SW480 (cell line): ENCODE measurements at places on chromosomes 13 and 19.

GRCh38 chr13:106104281-106104901, 431.1 kb downstream of the EFNB2 start:
- peak; percentile 47 for DNase-seq

DNA sequence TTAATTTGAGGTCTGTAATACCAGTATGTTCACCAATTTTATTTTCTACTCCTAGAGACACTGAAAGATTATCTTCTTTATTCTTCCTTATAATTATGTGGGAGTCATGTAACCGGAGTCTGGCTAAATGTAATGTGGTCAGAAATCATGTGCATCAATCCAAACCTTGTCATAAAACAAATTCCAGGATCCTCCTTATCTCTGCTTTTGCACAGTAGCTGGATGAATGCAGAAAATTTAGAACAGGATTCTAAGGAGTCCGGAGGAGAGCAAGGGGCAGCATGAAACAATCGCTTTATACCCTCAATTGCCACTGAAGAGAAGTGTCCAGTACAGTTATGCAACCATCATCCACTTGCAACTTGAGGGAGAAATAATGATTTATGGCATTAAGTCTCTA, 2674.7 kb upstream of the PCDH20 start:
- DNase-seq, result no peak

DNA sequence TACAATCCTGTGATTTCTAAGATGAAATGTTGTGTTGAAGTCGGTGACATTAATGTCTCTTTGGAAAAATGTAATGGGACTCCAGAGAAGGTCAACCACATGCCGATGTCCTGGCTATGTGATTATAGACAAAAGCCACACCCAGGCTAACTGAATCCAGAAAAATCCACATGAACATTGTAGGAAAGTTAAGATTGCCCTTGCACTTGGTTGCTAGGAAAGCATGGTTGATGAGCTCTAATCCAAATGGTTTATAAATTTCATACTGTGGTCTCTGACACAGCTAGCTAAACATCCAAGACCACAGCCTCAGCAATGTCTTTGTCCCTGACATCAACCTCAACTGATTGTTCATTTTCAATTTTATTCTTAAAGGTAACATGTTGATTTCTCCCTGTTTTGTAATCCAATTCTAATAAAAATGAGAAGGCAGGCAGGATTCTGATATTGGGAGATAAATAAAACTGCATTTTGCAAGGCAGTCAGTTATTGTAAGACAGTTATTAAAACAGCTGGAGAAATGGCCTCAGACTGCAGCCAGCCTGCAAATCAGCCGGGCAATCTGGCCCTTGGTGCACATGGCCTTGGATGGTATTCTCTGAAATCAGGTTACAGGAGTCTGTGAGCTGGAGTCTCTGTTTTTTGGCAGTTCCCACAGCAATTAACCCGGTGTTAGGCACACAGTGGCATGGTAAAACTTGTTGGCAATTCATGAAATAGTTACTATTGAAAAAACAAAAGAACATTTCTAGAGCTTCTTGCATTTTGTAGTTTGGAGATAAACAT, 93.9 kb downstream of the STARD13 start:
- DNase-seq, result no peak

- no peak for DNase-seq
These were observed 674 bp upstream of the FBXL12 start for GRCh38 chr19:9819596-9819909.

DNA sequence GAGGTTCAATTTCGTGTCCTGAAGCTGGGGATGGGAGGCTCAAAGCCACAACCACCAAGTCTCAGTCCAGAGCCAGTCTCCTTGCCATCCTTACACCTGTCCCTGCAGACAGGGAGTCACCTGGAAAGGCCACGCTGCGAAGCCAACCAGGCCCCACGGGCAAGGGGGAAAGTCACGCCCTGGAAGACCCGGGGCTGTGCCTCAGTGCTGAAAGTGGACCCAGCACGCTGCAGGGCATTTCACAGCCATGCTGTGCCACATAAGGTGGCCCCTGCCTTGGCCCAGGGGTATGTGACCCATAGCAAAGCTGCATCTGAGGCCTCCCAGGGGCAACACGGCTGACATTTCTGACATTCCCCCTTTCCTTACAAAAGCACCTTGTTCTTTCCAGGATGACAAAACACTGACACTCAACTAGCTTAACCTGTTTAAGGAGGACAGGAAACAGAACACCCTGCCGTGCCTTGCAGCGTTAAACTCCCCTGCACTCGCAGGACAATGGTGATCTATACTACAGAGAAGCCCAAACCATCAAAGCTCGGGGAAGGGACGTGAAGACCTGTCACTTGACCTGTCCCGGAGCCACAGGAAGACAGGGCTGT, 14.8 kb downstream of the CHERP start:
- no peak for DNase-seq

GRCh38 chr13:85549819-85550218, 249.4 kb downstream of the SLITRK6 start:
- DNase-seq, result no peak

GRCh38 chr13:74061926-74062595, 72.1 kb downstream of the KLF12 start:
- DNase-seq, result no peak

- no peak for DNase-seq
These were observed 44.9 kb upstream of the PEG3 start for GRCh38 chr19:56885173-56885985.

GRCh38 chr19:7638802-7639465, 2.0 kb downstream of the STXBP2 start:
- DNase-seq, result no peak

- DNase-seq, result no peak
These were observed 1193.8 kb downstream of the SLITRK1 start for GRCh38 chr13:82688400-82688994.

DNA sequence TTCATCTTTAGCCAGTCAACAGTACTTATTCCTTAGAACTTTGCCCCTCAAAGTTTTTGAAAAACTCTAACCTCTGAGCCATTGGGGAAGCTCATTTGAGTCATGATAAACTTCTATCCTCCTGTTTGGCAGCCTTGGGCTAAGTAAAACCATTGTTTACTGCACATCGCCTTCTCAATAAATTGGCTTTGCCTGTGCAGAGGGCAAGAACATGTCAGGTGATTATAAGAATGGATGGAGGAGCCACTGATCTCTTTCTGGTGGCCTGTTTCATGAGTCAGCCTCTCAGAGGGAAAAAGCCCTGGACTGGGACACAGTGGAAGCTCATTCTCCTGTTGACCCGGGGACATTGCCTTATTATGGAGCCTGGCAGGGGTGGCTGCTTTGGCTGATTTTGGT, 19.4 kb upstream of the PSG4 start:
- DNase-seq, result no peak

- DNase-seq, result no peak
These were observed 28.1 kb downstream of the RANBP3 start for GRCh38 chr19:5949792-5950305.

- no peak for DNase-seq
These were observed 38.0 kb upstream of the ZNF573 start for GRCh38 chr19:37817180-37817981.

GRCh38 chr13:79589603-79590393, 108.8 kb downstream of the NDFIP2 start:
- no peak for DNase-seq

GRCh38 chr13:94602467-94602866, 810 bp downstream of the GPR180 start:
- no peak for DNase-seq

DNA sequence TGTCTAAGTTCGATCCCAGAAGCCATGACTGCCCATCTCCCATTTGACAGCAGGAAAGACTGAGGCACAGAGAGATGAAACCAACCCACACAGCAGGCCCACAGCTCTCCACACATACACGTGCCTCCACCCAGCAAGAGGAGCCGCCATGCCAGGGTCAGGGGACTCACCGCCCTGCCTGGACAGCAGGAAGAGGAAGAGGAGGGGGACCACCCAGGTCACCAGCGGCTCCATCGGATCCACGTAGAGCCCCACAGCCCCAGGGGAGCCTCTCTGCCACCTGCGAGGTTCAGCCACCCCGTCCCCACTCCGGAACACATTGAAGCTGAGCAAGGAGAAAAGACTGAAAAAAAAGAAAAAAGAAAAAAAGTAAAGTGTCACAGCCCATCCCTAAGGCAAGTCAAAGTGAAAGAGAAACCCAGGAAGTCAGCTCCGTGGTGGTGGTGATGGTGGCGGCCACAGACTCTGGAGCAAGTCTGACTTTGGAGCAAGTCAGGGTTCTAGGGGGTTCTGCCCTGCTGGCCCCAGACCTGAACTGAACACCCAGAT, at the start of gene IL12RB1:
IL12RB1 (minus strand) TSS at position 345 of the 549 bp plus-strand sequence; CDS start at position 234, 111 bp downstream.
- DNase-seq, result no peak

GRCh38 chr19:4580961-4581665, 21.6 kb upstream of the SEMA6B start:
- DNase-seq, result no peak

DNA sequence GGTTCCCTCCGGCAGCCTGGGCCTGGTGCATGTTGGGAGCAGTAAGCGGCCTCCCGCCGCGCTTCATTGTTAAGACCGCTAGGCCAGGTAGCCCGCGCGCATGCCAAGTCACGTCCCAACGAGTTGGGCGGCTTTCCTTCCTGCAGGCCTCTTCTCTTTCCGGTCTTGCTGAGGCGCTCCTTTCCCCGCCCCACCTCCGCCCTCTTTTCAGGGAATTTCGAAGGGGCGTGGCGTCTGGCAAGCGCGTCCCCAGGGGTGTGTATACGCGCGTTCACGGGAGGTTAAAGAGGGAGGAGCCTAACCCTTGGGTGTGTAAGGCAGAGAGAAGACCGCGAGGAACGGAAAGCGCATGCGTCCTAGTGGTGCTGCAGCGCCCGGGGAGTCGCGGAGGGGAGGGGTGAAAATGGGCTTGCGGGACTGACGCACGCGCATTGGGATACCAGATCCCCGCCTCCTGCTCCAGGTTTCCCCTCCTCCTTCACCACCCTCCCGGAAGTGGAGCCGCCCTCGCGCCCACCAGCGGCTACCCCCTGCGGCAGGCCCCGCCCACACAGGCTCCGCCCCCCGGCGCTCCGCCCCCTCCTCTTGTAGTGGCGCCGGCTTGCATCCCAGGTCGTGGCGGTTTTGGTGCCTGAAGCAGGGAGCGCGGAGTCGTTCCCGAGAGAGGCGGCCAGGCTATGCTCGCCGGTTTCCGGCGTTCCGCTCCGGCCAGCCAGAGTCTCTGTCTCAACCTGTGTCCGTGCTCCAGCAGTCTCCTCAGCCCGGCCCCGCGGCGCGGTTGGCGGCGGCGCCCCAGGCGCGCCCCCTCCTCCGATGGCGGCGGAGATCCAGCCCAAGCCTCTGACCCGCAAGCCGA, at the start of gene WDFY2:
WDFY2 (plus strand) TSS at position 588 of the 856 bp plus-strand sequence; CDS start at position 814, 226 bp downstream.
- peak; percentile 99 for DNase-seq

GRCh38 chr19:3931041-3931440, 1.8 kb upstream of the NMRK2 start:
- no peak for DNase-seq

DNA sequence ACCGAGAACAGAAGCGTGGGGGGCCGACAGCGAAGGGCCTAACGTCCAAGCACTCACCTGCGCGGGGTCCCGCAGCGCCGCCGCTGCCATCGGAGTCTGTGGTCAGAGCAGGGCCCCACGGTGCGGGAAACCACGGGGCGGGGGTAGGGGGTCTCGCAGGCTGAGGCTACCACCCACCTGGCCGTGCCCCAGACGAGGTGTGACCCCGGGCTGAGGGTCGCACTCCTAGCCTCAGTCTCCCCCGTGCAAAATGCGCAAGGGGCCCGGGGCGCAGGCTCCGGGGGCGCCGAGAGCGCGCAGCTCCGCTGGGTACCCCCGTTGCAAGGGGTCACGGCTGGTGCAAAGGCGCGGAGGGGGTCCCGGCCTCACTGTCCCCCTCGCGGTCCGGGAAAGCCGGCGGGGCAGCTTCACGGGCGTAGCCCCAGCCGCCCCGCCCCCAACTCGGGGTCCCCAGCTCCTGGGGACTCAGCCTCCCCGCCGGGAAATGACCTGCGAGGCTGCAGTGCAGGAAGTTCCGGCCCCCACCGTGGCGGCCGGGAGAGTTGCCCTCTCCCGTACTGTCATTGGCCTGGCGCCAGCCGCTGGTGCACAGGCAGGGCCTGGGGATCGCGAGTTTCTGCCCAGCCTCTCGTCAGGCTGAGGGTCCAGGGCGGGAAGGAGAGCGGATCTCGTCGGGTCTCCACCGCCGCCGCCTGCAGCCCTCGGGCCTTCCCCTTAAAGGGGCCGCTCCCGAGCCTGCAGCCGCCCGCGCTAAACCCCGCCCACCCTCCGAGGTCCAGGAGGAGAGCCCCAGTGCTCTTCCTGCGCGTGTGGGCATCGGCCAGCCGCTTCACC, at the start of gene ZNF792:
ZNF792 (minus strand) TSS at position 657 of the 834 bp plus-strand sequence; CDS start at position 90, 567 bp downstream.
- DNase-seq, result peak; percentile 67

DNA sequence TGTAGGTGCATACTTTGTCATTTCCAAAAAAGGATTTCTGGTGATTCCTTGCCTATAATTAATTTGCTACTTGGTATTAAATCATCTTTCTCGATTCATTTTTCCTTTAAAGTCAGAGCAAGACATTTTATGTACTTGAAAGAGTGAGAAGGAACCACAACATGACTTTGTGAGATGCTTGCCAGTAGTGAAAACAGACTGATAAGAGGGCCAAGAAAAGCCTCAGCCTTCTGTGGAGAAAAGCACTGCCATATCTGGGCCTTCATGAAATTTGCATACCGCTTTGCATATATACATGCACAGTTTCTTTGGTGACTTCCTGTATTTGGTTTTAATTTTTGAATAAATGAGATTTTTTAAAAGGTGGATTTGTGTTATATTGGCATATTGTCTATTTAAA, 128.4 kb downstream of the CDK8 start:
- DNase-seq, result no peak

DNA sequence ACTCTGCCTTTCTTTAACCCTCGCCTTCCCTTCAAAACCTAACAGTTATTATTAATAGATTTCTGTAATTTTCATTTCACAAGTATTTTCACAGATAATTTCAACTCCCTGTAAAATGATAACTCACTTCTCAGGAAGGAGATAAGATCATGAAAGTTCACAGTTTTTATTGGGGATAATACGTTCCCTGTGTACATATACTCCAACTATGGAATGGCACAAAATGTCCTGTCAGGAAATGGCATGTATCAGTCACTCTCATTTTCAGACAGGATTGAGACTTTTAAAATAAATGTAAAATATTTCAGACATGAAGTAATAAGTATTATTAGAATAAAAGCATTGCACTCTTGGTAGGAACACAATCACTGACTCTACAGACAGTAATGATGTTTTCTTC, 932 bp upstream of the TRAPPC2B start:
- no peak for DNase-seq

GRCh38 chr13:88552966-88553365, 881.8 kb downstream of the SLITRK5 start:
- no peak for DNase-seq

DNA sequence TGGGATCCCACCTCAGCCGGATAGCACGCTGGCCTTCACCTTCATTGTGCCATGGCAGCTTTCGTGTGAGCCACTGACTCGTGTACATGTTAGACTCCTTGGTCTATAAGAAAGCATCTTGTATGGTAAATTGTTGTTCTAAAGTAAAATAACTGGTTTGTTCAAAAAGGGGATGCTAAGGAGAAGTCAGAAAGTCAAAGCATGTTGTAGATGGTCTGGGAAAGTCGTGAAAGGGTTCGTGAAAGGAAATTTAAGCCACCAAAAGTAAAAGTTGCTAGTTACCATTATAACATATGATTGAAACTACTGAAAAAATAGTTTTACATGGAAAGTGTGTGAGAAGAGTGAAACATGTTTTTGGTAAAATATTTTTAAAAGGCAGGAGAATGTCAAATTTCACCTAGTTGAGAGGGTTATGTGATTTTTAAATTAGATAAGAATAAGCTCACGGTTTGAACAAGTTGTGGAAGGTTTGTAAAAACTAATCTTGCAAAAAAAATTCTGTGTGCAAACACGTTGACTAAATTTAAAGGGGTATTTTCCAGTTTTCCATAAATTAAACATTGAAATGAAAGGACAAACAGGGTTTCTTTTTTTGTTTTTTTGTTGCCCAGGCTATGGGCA, 23.4 kb downstream of the DPRX start:
- no peak for DNase-seq
